ENCODE measurements at places on chromosomes 11 and 22. TPM values are rescaled to one million over a fixed set of nuclear protein-coding genes. Genes with fewer than 3 reads are reported as not detected.

Gene THY1
- total RNA-seq: 2.1 TPM

Gene TCF20
- 13.0 TPM for total RNA-seq

DNA sequence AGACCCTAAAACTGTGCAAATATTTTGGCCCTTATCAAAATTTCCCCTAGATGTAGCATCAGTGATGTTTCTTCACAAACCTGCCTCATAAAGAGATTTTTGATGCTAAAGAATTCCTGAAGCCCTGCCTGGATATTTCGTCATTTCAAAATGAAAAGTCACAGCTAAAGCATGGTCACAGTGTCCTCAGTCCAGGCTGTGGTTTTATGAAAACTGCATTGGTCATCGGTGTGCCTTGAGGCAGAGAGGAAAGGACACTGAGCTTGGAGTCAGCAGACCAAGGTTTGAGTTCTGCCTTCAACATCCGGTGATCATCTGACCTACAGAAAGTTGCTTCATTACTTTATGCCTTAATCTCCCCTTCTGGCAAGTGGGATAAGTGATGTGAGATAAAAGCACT lies 34.8 kb upstream of the ALKBH3 start:
- no peak for DNase-seq

GRCh38 chr22:32743046-32743445 lies 58.5 kb upstream of the TIMP3 start:
- DNase-seq: no peak

Gene RCN1
- total RNA-seq: 37.2 TPM

Gene CASP5
- total RNA-seq: not detected

GRCh38 chr22:27382947-27383346 lies 418.6 kb downstream of the MN1 start:
- DNase-seq: no peak

Gene IGF2
- total RNA-seq: 195 TPM

DNA sequence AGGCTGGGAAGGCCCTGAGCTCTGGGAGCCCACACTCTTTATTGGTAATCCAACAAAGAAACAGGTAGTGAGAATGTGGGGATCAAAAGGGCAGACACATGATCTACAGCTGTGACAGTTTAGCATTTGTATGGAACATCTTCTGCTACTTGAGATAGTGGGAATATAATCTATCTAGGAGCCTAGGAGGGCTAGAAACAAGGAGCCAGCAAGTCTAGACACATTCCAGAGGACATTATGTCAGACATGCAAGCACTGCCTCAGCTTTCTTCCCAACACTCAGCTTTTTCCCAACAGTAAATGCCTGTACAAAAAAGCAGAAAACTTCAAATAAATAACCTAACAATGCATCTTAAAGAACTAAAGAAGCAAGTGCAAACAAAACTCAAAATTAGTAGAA lies 1150.6 kb upstream of the RAG2 start:
- no peak for DNase-seq

GRCh38 chr11:13861411-13861810 lies 101.1 kb upstream of the SPON1 start:
- no peak for DNase-seq

Gene PLEKHB1
- total RNA-seq: 11.3 TPM

Gene OR2AT4
- total RNA-seq: not detected

DNA sequence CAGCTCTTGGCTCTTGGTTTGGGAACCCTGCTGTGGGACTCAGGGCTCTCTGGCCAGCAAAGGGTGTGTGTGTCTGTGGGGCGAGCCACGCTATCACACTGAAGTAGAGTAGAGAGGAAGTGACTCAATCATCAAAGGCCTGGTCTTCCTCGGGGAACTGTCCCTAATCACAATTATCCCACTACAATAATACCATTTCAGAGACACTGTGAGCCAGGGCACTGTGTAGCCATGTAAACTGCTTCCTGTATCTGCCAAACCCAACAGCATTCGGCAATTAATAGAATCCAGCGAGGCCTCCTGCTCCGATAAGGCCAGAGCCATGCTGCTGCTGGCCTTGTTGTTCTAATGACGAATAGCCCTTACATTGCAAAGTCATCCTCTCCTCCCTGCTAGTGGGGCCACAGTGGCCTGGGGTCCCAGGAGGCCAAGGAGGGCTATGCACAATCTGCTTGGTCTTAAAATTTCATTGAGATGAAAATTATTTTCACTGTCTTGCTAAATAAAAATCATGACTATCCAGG lies 49.8 kb upstream of the LMO2 start:
- DNase-seq: peak; percentile 30

- no peak for DNase-seq
Observed at GRCh38 chr11:117538263-117539135, 210.8 kb downstream of the CEP164 start.

DNA sequence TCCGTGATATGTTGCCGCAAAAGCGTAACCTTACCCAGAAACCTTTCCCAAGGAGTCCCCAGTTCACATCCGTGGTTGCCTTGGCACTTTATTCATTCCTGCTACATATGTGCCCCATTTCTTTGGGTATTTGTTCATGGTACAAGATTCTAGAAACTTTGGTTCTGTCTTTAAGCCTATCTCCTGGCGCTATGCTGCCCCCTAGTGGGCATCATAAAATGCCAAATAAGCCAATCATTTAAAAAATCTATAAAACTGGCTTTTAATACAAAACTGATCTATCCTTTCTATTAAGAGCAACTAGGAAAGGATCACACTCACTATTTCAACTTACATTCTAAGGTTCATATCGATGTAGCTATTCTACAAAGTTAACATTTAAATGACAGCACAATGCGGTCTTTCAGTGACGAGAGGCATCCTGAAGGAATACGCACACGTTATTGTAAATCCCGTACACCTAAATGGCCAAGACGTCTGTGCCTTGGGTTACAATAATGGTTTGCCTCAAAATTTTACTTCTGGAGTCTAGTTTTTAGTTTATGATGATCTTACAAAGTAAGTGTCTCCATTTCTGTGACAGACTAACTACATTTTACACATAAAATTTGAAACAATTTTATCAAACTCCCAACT lies 16.2 kb downstream of the PIWIL3 start:
- DNase-seq: peak; percentile 53

Gene TMEM218
- total RNA-seq: 6.6 TPM

Gene GSTP1
- total RNA-seq: 430 TPM

Gene NCF4
- 10.8 TPM for total RNA-seq

- DNase-seq: no peak
Observed at GRCh38 chr11:130997278-130997677, 81.0 kb upstream of the SNX19 start.

Gene SYT13
- 2.5 TPM for total RNA-seq

- no peak for DNase-seq
Observed at GRCh38 chr11:673866-674265, 21.2 kb downstream of the DEAF1 start.

DNA sequence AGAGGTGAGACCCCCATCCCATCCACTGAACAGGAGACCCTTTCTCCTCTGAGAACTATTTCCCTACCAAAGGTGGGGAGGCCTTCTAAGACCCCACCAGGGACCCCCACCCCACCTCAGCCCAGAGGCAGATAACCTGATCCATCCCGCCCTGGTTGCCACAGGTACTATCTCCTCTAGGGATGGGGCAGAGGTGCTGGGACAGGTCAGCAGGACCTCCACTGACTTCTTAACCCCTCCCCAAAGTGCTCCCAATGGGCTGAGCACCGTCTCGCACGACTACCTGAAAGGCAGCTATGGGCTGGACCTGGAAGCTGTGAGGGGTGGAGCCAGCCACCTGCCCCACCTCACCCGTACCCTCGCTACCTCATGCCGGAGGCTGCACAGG lies 4.3 kb downstream of the INPPL1 start:
- no peak for DNase-seq

DNA sequence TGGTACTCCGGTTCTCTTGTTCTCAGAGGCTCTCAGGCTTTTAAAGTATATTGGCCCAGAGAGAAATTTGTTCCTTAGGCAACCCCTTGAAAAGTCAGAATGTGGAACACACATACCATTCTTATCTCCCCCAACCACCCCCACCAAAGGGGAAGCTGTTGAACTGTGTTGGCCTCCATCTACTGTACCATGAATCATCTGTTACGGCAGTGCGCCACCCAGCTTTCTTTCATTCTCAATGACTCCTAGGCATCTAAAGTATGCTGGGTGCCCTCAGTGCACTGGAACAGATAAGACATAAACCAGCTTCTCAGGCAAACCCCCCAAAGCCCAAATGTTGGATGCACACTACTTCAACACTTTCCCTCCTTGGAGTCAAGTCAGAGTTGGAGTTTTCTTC lies 696.2 kb upstream of the TENM4 start:
- DNase-seq: no peak

- no peak for DNase-seq
Observed at GRCh38 chr11:20844216-20844615, 174.8 kb downstream of the NELL1 start.

DNA sequence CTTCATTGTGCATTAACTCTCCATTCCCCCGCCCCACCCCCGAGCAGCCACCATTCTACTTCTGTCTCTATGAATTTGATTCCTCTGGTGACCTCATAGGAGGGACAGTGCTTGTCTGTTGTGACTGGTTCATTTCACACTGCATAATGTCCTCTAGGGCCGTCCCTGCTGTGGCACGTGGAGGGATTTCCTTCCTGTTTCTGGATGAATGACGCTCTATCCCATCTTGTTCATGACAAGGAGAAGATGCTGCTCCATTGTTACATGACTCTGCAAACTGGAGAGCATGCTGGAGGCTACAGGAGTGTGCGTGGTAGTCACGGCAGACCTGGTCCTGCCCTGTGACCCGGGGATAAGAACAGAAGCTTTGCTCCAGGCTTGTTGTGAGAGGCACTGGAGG lies 61.3 kb downstream of the RTL6 start:
- DNase-seq: no peak

Gene HIPK3
- 243 TPM for total RNA-seq

DNA sequence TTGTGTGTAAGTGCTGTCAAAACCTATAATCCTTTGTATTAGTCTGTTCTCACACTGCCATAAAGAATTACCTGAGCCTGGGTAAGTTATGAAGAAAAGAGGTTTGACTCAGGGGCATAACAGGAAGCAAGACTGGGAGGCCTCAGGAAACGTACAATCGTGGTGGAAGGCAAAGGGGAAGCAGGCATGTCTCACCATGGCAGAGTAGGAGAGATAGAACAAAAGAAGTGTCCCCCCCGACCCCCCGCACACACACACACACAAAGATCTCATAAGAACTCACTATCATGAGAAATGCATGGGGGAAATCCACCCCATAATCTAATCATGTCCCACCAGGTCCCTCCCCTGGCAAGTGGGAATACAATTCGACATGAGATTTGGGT lies 2.3 kb upstream of the USP28 start:
- DNase-seq: no peak

GRCh38 chr11:7564803-7565202 lies 51.0 kb downstream of the PPFIBP2 start:
- no peak for DNase-seq

GRCh38 chr11:69613594-69613993 lies 27.4 kb upstream of the CCND1 start:
- no peak for DNase-seq

GRCh38 chr22:48256041-48256739 lies 1493.7 kb downstream of the TBC1D22A start:
- DNase-seq: no peak

- no peak for DNase-seq
Observed at GRCh38 chr11:61370349-61371005, 8.3 kb downstream of the TMEM138 start.

Gene IFTAP
- total RNA-seq: 50.8 TPM

- no peak for DNase-seq
Observed at GRCh38 chr22:22892096-22893052, 4.8 kb downstream of the IGLL5 start.

Gene FLRT1
- 0.83 TPM for total RNA-seq

Gene OR51B6
- not detected for total RNA-seq

Gene HSD17B12
- total RNA-seq: 81.7 TPM

- no peak for DNase-seq
Observed at GRCh38 chr22:46959369-46959768, 196.9 kb downstream of the TBC1D22A start.

- no peak for DNase-seq
Observed at GRCh38 chr11:92907671-92908070, 61.8 kb upstream of the MTNR1B start.

Gene MS4A6E
- total RNA-seq: not detected

DNA sequence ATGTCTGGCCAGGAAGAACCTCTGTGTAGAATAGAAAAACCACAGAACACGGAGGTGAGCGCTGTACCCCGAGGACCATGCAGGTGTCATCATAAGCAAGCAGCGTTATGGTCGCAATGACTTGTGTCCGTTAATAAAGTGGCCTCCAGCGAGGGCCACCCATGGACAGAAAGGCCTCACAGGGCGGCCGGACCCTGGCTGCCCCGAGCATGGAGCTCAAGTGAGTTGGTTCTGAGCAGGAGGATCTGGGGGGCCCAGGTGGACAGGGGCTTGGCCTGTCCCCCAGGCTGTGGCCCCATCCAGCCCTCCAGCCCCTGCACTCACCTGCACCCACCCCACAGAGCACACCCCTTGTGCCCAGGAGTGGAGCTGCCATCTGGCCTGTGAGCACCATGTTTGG lies 133.8 kb downstream of the BRD1 start:
- DNase-seq: no peak

DNA sequence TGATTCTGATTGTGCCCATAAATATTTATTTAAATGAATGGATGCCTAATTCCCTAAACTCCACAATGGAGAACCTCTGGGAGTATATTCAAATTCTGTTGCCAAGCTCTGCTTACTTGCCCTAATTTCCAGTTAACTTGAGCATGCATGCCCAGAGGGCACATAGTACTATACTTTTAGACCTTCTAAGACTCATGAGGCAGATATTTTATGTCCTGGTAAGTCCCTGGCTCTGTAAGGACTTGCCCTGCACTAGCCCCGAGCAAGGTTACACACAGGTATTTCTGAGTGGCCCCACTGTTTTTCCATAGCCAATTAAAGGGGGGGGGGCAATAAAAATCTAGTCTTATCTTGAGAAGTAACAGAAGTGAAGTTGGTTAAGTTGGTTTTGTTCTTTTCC lies 21.1 kb upstream of the CAPRIN1 start:
- DNase-seq: no peak

- DNase-seq: no peak
Observed at GRCh38 chr11:127574478-127574877, 573.9 kb upstream of the KIRREL3 start.

GRCh38 chr11:3903207-3903896 lies 47.9 kb downstream of the STIM1 start:
- no peak for DNase-seq

DNA sequence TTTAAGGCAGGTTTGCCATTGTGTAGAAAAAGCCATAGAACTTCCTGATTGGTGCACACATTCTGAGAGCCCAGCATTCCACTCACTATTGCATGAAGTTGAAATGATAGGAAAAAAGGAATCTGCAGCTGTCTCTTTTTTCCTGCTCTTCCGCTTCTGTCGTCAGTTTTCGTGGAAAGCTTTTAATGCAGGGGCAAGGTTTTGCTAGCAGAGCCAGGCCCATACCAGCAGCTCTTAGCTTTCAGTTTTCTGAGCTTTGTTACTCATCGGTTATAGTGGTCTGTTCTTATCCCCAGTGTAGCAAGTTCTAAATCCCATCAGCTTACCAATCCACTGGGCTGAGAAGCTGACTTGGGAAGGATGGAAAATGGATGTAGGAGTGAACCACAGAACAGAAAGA lies 162.9 kb upstream of the TTC12 start:
- no peak for DNase-seq

Gene CYB5R2
- total RNA-seq: 0.87 TPM

GRCh38 chr11:108511851-108512474 lies 13.8 kb upstream of the POGLUT3 start:
- no peak for DNase-seq

Measured in heart right ventricle (tissue), 16 donors.